ENCODE measurements at places on chromosomes 13 and 19.

DNA sequence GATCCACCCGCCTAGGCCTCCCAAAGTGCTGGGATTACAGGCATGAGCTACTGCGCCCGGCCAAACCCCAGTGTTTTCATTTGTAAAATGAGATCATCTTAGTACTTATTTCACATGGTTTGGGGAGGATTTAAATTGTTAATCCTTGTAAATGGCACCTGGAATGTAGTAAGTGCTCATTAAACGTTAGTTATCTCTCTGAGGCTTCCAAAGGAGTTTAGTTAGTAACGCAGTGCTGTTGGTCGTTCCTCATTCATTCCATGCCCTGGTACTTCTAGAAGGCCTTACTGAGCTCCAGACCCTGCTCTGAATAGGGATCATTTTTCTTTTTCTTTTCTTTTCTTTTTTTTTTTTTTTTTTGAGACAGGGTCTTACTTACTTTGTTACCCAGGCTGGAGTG lies 5.2 kb downstream of the CPT1C start:
- DNase-seq = no peak

DNA sequence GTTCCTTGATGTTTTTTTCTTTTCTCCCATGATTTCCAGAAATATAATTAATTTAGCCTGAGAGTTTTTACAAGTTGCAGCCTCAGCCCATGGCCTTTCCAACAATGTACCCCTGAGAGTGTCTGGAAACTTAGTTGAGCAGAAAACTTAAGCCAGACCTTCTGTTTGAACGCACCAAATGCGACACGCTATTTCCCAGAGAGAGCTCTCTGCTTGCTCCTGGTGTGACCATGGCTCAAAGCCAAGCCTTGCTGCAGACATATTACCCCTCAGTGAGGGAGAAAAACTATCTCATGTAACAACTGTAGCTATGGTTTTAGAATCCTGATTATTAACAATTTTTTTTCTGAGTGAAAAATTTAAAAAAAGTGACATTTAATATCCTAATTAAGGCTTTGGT lies 1204.5 kb upstream of the SLC10A2 start:
- DNase-seq = no peak

GRCh38 chr13:43166644-43167457 lies 143.5 kb downstream of the DNAJC15 start:
- DNase-seq = no peak

GRCh38 chr19:50998686-50999085 lies 2.7 kb downstream of the KLK8 start:
- no peak for DNase-seq

- DNase-seq = no peak
These were observed at the start of gene ADAMTSL5 for GRCh38 chr19:1512671-1513498. Gene ADAMTSL5, minus strand, starts transcription at chr19:1513019. Its CDS starts 2,076 bp downstream, at chr19:1510943.

GRCh38 chr13:106597186-106597585 lies 29.2 kb upstream of the ARGLU1 start:
- DNase-seq = no peak

DNA sequence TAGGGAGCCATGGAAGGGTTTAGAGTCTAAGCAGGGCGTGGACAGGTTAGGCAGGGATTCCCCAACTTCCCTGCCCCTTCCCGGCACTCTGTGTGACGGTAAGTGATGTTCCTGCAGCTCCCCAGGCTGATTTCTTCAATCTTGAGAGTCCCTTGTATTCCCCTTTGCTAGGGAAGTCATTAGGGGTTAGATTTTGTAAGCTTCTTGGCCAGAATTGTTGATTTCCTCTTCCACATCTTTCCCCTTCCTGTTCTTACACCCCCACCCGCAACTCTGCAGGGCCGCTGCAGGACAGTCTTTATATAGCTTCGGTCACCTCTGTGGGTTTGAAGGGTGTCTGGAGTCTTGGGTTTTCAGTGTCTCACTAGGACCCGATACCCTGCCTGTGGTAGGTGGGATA lies 10.6 kb upstream of the ADGRE1 start:
- DNase-seq = no peak

DNA sequence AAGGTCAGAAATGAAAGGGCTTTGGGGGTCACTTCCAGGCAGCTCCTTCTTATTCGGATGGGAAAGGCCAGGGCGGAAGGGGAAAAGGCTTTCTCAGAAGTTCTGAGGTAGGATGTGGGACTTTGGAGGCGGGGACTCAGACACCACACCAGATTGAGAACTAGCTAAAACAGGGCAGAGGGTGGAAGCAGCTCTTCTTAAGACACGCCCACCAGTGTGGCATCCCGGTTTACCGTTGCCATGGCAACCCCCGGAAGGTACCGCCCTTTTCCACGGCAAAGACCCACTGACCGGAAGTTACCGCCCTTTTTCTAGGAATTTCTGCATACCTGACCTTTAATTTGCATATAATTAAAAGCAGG lies 3.8 kb upstream of the LILRA5 start:
- DNase-seq = peak; percentile 20

DNA sequence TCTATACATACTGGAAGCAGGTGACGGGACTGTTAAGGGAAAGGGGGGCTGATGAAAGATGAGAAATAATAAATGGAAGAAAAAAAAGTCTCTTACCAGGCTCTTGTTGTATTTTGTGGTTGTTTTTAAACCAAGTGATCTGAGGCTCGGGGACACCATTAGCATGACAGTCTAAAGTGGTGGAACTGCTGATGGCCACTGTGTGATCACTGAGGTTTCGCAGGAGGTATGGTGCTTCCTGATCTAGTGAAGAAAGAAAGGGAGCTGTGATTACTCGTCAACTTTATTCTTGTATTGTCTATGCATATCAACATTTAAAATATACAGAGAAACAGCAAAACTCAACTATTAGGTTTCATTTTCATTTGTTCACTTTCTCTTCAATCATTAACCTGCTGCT lies 110.1 kb downstream of the FLT1 start:
- no peak for DNase-seq

GRCh38 chr13:96075953-96076543 lies 13.9 kb upstream of the HS6ST3 start:
- DNase-seq = no peak

DNA sequence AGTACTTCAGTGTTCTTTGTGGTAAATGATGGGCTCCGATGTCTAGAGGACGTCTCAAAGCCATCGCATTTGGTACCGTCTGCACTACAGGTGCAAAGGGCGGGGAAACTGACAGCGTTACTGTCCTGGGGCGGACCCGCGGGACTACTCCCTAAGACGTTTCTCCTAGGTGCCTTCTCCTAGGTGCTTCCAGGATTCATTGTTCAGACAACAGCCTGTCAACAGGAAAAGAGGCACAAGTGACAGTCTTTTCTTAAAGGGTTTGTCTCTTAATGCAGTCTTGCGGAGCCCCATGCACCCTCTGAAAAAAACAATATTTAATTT lies 1.4 kb downstream of the SERTM1 start:
- DNase-seq = no peak

Measured in NCI-H2227 treated with DMSO at 0.1 percent for 48 hours (cell line).